Thoracic aorta (tissue), 2 donors: ENCODE measurements at places on chromosomes 5 and 9. TPM values are rescaled to one million over a fixed set of nuclear protein-coding genes. Genes with fewer than 3 reads are reported as not detected.

DNA sequence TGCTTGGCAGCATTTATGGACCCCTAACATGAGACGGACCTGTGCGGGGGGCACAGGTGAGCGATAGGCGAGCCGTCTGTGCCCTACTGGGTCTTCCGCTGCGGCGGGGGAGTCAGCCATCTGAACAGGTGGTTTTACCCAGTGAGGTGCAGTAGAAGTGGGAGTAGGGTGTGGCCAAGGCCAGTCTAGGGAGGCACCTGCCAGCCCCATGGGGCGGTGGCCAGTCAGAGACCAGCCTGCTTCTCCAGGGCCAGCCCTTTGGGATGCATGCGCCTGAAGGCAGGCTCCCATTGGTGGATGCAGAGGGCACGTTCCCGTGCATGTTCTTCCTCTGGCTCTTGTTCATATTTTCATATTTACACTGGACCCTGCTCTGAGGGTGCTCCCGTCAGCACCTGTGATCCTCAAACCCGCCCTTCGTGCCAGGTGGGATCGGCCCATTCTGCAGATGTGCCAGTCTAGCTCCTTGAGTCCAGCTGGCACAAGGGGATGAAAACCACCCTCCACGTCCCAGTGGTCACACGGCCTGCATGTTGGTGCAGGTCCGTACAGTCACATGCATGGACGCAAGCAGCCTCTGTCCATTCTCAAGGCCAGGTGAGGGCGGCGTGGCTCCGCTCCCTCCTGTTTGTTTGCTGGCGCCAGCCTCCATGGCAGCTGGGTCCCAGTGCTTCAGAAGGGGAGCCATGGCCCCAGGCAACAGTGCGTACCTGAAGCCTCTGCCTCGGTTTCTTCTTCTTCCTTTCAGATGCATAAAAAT lies 9.0 kb downstream of the COL5A1 start:
- DNase-seq, result no peak

PCA3 gene
- total RNA-seq, result not detected

GRCh38 chr9:75265525-75265972 lies 177.2 kb downstream of the OSTF1 start:
- no peak for DNase-seq

GPR151 gene
- total RNA-seq, result not detected

- DNase-seq, result no peak
These were observed 100.1 kb downstream of the SPEF2 start for GRCh38 chr5:35717718-35718117.

LOX gene
- 32.9 TPM for total RNA-seq

GRCh38 chr5:114237766-114238165 lies 124.1 kb upstream of the KCNN2 start:
- DNase-seq, result no peak

- DNase-seq, result no peak
These were observed 125.2 kb downstream of the GPBP1 start for GRCh38 chr5:57298985-57299491.

- no peak for DNase-seq
These were observed 36.5 kb upstream of the NUDT12 start for GRCh38 chr5:103598997-103599566.

GRCh38 chr9:74379718-74380117 lies 117.4 kb upstream of the RORB start:
- DNase-seq, result no peak

CATSPER3 gene
- total RNA-seq, result not detected

- no peak for DNase-seq
These were observed 795.0 kb downstream of the EFNA5 start for GRCh38 chr5:106875591-106876297.

DNA sequence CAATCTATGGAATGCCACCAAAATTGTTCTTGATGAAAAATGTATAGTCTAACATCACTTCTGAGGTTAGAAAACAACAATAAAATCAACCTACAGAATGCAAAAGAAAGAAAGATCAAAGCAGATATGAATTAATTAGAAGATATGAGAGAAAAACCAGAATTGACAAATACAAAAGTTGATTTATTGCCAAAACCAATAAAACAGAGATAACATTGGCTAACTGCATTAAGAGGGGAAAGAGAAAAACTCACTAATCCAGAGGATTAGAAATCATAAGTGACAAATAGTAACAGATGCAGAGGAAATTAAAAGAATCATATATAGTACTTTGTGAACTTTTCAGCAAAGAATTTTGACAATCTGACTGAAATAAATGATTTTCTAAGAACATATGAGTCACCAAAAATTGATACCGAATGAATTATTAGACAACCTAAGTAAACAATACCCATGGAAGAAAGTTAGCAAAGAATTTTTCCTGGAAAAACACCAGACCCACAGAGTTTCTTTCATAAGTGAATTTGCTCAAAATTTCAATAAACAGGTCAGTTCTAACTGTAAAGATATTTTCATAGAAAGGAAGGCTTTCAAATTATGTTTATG lies 167.7 kb downstream of the AOPEP start:
- DNase-seq, result no peak

SMAD5 gene
- total RNA-seq, result 29.0 TPM

FAM78A gene
- total RNA-seq, result 5.0 TPM

- DNase-seq, result no peak
These were observed 132.7 kb upstream of the SLC12A2 start for GRCh38 chr5:127950707-127951391.

FOXD4L5 gene
- not detected for total RNA-seq

DNA sequence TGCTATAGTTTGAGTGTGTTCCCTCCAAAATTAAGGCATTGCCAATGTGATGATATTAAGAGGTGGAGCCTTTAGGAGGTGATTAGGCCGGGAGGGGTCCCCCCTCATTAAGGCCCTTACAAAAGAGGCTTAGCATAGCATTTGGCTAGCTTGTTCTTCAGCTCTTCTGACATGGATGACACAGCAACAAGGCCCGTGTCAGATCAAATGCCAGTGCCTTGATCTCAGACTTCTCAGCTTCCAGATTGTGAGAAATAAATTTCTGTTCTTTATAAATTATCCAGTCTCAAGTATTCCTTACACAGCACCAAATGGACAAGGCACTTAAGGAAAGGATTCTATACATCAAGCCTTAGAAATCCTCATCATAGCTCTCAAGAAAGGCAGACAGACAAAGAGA lies 31.8 kb downstream of the SLC38A9 start:
- DNase-seq, result no peak

DNA sequence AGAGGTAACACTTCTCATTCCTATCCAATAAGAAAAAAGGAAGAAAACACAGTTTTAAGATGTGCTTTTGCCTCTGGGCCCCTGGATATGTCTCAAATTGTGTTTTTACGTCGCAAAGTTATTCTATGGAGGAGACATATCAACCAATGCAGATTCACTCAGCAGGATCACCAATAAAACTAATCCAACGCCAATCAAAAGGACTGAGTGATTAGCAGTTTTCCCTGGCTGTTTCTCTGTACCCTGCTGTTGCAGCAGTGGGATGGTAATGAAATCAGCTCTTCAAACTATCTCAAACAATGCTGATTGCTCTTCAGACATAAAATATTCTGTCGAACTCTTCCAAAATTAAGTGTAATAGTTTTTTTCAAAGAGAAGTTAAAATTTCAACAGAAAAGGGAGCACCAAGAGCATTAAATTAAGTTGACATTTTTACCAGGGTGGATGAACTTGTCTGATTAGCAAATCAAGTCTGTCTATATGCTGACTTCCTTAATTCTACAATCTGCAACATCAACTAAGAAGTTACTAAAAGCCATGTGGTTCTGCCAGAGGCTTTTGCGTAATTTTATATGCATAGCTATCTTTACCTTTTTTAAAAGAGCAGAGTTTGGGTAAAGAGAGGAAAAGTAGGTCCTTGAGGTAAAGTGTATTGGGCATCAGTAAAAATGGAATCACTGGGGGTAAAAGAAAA lies 9.7 kb upstream of the HK3 start:
- DNase-seq, result no peak

- DNase-seq, result no peak
These were observed 57.5 kb downstream of the DAB2IP start for GRCh38 chr9:121708768-121709488.

PKN3 gene
- total RNA-seq, result 4.7 TPM

GRCh38 chr5:135833961-135834638 lies 363 bp upstream of the SLC25A48 start:
- DNase-seq, result no peak

- no peak for DNase-seq
These were observed 6.3 kb upstream of the CSNK1G3 start for GRCh38 chr5:123505633-123506032.
